ENCODE measurements at places on chromosomes 16 and 17.

GRCh38 chr16:58464047-58464915 lies 35.7 kb upstream of the NDRG4 start:
- DNase-seq: no peak

DNA sequence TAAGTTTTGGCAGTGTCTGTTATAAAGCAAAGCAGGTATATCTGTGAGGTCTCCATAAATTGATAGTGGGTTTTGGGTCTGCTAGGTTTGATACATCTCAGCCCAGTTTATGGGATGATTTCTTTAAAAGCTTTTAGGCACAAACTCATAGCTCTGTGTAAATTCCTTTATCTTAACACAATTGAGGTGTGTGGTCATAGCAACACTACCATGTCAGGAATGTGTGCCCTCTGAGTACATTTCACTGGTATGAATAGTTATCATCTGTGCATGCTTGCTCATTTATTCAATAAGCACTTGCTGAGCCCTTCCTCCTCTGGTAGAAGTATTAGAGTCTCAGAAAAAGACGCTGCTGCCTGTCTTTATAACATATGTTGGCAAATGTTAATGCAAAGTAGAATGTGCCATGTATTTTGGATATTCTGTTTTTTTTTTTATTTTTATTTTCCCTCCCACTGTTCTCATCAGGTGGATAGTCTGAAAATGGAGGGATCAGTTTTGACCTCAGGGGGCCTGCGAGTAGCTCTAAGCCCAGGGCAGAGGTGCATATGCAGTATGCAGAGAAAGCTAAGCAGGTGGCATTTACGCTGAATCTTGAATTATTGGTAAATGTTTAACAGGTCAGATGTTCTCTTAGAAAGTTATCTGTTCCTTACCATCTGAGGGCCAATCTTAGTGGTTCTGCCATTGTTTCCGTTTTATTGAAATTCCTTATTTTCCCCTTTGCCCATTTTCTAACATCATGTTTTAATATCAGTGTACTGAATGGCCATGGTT lies 90.7 kb downstream of the WNT3 start:
- no peak for DNase-seq

DNA sequence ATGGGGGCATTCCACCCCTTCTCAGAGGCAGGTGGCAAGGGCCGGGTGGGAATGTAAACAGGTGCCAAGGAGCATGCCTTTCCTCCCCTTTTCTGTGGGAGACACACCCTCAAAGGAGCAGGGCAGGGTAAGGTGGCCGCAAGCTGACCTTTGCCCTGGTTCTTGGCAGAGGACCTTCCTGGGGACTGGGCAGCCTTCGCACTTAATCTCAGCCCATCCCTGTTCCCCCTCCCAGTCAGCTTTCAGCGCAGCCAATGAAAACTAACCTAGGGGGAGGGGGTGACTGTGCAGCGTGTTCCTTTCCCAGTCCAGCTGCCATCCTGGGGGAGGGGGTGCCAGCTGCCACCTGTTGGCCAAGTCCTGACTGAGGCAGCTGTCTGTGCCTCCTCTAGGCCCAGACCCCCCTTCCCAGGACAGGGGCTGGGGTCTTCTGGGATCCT lies 2.8 kb downstream of the TRAF4 start:
- DNase-seq: no peak

GRCh38 chr16:68134644-68135043 lies 49.5 kb downstream of the NFATC3 start:
- DNase-seq: no peak

DNA sequence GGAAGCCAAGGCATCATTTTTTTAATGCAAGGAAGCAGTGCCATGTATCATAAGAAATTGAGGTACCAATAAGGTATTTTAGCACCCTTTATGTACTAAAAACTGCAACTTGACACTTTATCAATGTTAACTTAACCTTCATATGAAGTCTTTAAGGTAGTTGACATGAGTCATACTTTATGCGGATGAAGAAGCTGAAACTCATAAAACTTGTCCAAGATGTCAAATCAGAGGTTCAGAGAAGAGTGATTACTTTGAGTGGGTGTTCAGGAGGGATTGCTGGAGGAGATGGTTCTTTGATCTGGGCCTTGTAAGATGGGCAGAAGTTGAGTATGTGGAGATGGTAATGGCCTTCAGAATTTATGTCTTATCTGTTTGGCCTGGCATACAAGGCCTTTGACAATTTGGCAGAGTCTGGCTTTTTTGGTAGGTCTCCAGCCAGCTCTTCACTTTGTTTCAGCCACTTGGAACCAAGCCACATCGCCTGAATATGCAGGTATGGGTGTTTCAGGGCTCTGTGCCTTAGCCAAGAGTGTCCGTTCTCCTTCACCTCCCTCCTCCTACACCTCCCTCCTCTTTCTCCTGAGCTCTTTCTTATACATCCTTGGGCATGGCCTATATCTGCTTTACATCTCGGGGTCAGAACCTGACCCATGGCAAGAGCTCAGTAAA lies 23.7 kb downstream of the YPEL2 start:
- no peak for DNase-seq

DNA sequence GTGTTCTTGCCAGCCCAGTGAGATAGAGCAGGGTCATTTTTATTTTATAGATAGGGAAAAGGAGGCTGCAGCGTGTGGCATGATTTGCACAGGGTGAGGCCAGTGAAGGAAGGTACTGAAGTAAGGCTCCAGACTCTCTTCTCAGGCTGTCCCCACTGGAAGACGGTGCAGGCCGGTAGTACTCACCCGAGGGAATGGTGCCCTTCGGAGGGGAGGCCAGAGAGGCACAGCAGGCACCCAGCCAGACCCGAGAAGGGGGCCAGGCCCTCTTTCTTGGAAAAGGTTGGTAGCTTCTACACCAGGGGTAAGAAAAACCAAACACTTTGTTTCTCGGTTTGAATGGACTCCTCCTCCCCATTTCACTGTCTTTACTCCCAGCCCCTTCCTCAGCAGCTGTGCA lies 288 bp downstream of the ANKRD40CL start:
- no peak for DNase-seq

DNA sequence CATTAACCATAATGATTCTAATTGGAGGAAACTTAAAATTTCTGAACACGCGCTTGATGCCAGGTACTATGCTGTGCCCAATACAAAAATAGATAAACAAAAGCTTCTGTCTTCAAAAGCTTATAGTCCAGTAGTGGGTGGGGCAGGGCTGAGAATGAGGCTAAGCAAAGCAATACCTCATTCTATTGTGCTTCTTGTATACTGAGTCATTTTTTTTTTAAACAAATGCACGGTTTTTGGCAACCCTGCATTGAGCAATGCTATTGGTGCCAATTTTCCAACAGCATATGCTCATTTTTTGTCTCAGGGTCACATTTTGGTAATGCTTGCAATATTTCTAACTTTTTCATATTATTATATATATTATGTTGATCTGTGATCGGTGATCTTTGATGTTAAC lies 34.7 kb upstream of the HNF1B start:
- no peak for DNase-seq

- no peak for DNase-seq
Measured at GRCh38 chr16:68285683-68286082, 21.4 kb downstream of the SLC7A6 start.

GRCh38 chr16:85928401-85928820 lies 29.4 kb downstream of the IRF8 start:
- DNase-seq: no peak

DNA sequence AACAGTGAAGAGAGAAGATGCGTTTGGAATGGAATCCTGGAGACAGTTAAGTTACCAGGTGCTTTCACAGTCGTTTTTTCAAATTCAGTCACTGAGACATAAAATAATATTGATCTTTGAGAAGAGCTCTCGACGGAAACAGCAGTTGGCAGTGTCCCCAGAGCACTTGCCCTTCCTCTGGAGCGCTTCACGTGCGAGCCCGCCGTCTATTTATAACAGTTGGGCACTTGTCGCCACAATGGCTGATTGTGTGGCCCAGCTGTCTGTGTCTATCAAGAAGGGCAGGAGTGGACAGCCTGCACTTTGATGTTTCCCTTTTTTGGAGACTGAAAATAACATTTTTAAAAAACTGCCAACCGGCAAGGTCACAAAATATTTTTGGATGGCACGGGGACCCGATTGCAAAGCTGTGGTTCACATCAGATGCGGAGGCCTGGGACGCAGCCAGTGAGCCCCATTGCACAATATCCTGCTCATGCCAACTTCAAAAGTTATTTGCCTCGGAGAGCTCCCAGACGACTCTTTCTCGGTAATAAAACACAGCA lies 62.9 kb downstream of the ADCY9 start:
- peak; percentile 62 for DNase-seq

DNA sequence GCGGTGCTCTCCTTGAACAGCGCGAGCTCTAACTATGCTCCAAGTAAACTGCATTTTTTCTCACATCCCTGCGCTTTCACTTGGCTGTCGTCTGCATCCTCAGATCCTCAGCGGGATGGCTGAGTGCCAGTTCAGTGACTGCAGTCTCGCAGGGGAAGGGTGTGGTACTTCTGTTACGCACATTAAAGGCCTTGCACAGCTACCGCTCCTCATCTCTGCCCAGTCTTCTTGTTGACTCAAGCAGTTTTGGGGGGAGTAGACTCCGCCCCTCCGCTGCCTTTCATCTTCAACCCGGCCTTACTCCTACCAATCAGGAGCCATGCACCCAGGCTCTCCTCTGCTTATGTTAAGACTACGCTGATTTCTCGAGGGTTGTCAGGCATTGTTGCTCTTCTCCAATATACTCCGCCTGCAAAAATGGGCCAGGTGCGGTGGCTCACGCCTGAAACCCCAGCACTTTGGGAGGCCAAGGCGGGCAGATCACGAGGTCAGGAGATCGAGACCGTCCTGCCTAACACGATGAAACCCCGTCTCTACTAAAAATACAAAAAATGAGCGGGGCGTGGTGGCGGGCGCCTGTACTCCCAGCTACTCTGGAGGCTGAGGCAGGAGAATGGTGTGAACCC lies 10.0 kb downstream of the ATP5PD start:
- peak; percentile 84 for DNase-seq

GRCh38 chr16:67396159-67397035 lies 3.1 kb upstream of the TPPP3 start:
- DNase-seq: peak; percentile 22

DNA sequence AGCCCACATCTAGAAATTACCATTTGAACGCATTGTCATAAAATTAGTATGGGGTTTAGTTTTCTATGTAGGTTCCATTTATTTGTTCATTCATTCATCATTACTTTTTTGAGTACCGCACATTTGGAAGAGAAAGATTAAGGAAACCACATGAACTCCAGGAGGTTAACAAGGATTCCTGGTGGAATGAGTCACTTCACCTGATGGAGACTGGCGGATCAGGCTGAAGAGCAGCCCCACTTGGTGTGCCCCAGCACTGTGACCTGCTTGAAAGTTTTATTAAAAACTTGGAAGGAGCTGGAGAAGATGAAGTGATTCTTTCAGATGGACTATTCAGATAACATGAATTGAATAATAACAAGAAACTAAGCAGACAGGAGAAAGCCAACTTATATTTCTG lies 293.6 kb upstream of the CDH11 start:
- no peak for DNase-seq

DNA sequence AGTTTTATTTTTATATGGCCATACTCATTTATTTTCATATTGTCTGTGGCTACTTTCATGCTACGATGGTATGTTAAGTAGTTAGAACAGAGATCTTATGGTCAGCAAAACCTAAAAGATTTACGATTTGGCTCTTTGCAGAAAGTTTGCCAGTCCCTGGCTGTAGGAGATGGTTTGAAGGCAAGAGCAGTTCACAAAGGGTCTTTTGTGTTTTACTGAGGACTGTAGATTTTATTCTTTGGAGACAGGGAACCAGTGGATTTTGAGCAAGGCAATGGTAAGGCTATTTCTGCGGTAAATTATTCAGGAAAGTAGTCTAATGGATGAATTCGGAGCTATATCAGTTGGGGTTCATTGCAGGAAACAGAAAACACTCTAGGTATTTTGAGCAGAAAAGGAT lies 90.7 kb downstream of the WWP2 start:
- no peak for DNase-seq

GRCh38 chr17:65364438-65364837 lies 197.0 kb downstream of the AXIN2 start:
- DNase-seq: no peak

GRCh38 chr17:80018917-80019651 lies 16.6 kb downstream of the TBC1D16 start:
- DNase-seq: no peak

DNA sequence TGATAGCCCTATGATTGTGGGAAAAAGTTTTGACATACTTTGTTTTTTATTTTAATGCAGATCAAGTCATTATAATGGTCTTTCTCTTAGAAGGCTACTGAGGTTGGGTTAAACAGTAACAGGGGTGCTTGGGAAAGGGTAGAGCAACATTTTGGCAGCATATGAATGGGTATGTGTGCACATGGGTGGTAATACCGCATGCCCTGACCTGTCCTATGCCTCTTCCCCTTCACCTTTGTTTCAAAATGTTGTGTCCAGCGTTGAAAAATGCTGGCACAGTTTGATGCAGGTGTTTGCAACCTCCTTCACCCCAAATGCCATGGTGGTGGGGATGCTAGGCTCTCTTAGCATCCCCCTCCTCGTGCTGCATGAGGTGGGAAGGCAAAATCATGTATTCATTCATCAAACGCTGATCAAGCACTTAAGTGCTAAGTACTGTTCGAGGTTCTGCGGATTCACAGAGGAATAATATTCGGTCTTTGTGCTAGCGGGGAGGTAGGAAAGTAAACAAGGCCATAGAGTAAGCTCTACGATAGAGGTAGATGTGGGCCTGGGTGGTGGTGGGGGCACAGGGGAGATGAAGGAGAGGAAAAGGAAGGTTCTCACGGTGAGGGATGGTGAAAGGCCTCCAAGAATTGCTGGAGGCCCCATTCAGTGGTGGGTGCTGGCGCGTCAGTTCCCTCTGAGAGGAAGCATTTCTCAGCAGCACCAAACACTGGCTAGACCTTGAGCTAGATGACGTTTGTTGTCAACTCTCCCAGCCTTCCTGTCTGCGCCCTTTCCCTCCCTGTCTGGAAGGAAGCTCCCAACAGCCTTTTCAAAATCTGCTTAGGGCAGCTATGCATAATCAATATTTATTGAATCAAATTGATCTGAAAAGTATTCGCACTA lies 13.3 kb upstream of the MARCHF10 start:
- no peak for DNase-seq

DNA sequence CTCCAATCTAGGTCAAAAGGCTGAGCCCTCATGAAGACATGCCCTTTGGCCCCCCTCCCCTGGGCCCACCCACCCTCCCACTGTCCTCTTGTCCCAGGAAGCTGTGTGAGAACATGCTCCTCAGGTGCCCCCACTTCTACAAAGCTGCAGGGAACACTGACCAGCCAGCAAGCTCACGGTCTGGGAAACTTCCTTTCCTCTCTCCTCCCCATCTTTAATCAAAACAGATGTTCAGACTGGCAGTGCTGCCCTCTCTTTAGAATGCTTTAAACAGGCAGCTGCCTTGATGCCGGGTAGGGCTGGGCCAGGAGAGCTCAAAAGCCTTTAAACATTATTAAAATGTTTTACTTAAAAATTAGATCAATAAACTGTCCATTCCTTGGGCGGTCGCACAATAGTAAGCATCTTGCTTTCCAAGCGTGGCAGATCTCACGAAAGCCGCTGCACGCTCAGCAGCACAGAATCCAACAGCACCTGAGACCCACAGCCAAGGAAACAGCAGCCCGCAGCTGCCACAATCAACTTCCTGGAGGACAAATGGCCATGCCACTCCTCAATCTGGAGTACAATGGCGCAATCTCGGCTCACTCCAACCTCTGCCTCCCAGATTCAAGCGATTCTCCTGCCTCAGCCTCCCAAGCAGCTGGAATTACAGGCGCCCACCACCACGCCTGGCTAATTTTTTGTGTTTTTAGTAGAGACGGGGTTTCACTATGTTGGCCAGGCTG lies 399.2 kb downstream of the SLC39A11 start:
- DNase-seq: no peak

Measured in hematopoietic multipotent progenitor cell (in vitro differentiated cells).